B cell (primary cell): ENCODE measurements at places on chromosomes 2 and 18. TPM values are rescaled to one million over a fixed set of nuclear protein-coding genes. Genes with fewer than 3 reads are reported as not detected.

DNA sequence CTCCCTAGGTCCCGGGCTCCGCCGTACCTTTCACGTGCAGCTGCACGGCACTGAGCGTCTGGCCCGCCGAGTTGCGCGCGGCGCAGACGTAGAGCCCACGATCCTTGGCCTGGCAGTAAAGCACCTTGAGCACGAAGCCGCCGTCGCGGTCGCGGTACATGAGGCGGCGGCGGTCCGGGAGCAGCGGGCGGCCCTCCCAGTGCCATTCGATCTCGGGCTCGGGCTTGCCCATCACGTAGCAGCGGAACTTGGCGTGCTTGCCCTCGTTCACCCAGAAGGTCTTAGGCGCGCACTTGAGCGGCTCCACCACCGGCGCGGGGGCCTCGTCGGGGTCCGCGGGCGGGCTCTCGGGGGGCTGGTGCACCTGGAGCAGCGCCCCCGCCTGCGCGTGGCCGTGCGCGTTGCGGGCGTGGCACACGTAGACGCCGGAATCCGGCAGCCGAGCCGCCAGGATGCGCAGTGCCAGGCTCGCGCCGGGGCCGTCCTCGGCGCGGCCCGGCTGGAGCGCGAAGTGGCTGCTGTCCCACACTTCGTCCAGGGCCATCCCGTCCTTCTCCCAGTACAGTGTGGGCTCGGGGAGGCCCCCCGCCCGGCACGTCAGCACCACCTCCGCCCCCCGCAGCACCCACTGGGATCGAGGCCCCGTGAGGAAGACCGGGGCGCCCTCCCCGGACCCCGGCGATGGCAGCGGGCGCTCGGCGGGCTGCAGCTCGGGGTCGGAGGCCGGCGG, 980 bp downstream of the OBSL1 start:
- peaks cover 17% of the 10 kb centered on the region for H3K27me3 ChIP-seq
- H3K4me1 ChIP-seq = peaks cover 4% of the 10 kb centered on the region
- H3K36me3 ChIP-seq = no peaks in the 10 kb centered on the region
- no peak overlapping the region for H3K4me3 ChIP-seq
- no peak overlapping the region for H3K27ac ChIP-seq

GRCh38 chr2:20509770-20510490, 63.1 kb downstream of the RHOB start:
- no peaks in the 10 kb centered on the region for H3K27me3 ChIP-seq
- no peak overlapping the region for H3K27ac ChIP-seq
- no peaks in the 10 kb centered on the region for H3K36me3 ChIP-seq
- H3K4me3 ChIP-seq = no peak overlapping the region
- DNase-seq = no peak

- H3K4me3 ChIP-seq = no peak overlapping the region
- H3K4me1 ChIP-seq = no peaks in the 10 kb centered on the region
- no peaks in the 10 kb centered on the region for H3K27me3 ChIP-seq
- no peaks in the 10 kb centered on the region for H3K36me3 ChIP-seq
- no peak overlapping the region for H3K27ac ChIP-seq
These were observed 49.3 kb upstream of the MCM6 start for GRCh38 chr2:135925571-135925970.

GRCh38 chr2:240647503-240648154, 22.3 kb downstream of the GPR35 start:
- no peaks in the 10 kb centered on the region for H3K4me1 ChIP-seq
- no peak overlapping the region for H3K27ac ChIP-seq
- H3K4me3 ChIP-seq = no peak overlapping the region
- no peak for DNase-seq

- H3K4me1 ChIP-seq = peaks cover 23% of the 10 kb centered on the region
- no peaks in the 10 kb centered on the region for H3K27me3 ChIP-seq
- no peak overlapping the region for H3K27ac ChIP-seq
- DNase-seq = no peak
- peaks cover 3% of the 10 kb centered on the region for H3K36me3 ChIP-seq
- no peak overlapping the region for H3K4me3 ChIP-seq
These were observed 100.2 kb downstream of the BCL11A start for GRCh38 chr2:60453301-60453700.

- peaks cover 2% of the 10 kb centered on the region for H3K36me3 ChIP-seq
- no peak overlapping the region for H3K4me3 ChIP-seq
- H3K27me3 ChIP-seq = no peaks in the 10 kb centered on the region
- H3K27ac ChIP-seq = no peak overlapping the region
- DNase-seq = no peak
These were observed 47.0 kb downstream of the FAM117B start for GRCh38 chr2:202681688-202682205.

Gene GALNT13
- not detected in 2 replicates for total RNA-seq

Gene CYP27A1
- total RNA-seq = 0.29 and 0.39 TPM in 2 replicates

DNA sequence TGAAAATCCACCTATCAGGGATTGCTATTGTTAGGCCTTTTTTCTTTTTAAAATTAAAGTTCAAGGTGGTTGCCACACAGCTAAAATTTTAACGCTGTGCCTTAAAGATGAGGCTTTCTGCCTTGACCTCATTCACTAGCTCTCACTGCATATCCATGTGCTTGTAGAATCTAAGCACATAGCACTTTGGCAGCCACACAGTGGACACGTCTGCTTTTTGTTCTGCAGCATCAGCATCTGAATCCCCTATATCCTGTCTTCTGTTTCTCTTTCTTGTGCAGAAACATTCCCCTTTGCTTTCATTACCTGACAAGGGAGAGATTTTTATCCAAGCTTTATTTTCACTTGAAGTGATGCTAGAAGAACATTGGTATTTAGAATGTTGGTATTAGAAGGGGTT, 38.1 kb downstream of the RALB start:
- H3K36me3 ChIP-seq = peaks cover 3% of the 10 kb centered on the region
- DNase-seq = no peak
- H3K4me1 ChIP-seq = peaks cover 7% of the 10 kb centered on the region
- H3K4me3 ChIP-seq = no peak overlapping the region
- no peak overlapping the region for H3K27ac ChIP-seq

Gene RNF125
- 5.6 and 6.4 TPM in 2 replicates for total RNA-seq

- no peaks in the 10 kb centered on the region for H3K27me3 ChIP-seq
- no peaks in the 10 kb centered on the region for H3K4me1 ChIP-seq
- no peak overlapping the region for H3K4me3 ChIP-seq
- H3K36me3 ChIP-seq = no peaks in the 10 kb centered on the region
- H3K27ac ChIP-seq = no peak overlapping the region
These were observed 212.6 kb downstream of the SH3RF3 start for GRCh38 chr2:109341355-109342255.

DNA sequence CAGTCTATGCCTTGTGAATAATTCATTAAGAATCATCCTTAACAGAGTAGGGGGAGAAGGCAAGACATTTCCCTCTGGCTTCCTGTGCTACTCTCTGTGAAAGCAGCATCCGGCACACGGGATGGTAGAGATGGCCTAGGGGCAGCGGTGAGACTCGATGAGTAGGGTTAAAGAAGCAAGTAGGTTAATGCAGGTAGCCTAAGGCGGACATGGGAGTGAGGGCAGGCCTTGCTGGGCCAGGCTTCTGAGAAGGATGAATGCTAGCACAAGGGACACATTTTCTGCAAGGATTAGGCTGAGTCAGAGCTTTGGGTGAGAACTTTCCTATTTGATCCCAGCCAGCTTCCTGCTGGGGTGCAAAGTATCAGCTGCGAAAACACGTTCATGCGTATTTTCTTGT, 80.8 kb downstream of the NXPH2 start:
- H3K4me3 ChIP-seq = no peak overlapping the region
- H3K27me3 ChIP-seq = no peaks in the 10 kb centered on the region

DNA sequence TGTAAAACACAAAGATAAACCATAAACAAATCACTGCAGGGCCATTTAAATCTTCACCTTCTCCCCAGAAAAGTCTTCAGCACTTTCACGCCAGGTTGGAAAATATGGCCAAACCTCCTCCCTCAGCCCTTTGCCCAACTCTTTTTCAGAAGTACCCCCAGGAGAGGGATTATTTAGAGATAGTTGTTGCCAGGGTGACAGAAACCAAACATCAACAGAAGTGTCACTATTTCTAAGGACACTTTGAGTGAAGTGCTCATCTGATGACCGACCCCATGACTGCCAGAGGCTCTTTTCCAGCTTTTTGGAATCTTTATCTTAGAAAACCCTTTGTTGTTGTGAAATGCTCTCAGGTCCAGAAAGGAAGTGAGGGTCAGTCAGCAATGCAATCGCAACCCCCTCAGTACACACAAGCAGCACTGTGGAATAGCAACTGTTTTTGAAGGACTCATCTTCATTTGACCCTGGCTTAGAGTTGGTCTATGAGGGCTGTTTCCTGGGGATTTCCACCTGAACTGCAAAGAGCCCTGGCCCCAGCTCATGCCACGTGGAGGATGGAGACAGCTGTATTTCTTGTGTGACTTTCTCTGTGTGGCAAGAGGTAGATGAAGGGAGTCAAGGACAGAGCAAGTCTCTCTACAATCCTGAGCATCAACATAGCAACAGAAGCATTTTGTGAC, 114.0 kb upstream of the STON1 start:
- peak; percentile 32 for DNase-seq
- H3K36me3 ChIP-seq = no peaks in the 10 kb centered on the region
- peaks cover 2% of the 10 kb centered on the region for H3K27me3 ChIP-seq
- H3K4me3 ChIP-seq = no peak overlapping the region

GRCh38 chr2:1644427-1644826, 99.9 kb downstream of the PXDN start:
- no peaks in the 10 kb centered on the region for H3K36me3 ChIP-seq
- no peaks in the 10 kb centered on the region for H3K4me1 ChIP-seq
- no peak overlapping the region for H3K27ac ChIP-seq
- no peak overlapping the region for H3K4me3 ChIP-seq
- no peak for DNase-seq

GRCh38 chr2:149160701-149161217, 122.3 kb downstream of the LYPD6B start:
- peak; percentile 56 for DNase-seq
- no peaks in the 10 kb centered on the region for H3K36me3 ChIP-seq
- H3K4me3 ChIP-seq = no peak overlapping the region
- H3K4me1 ChIP-seq = peaks cover 15% of the 10 kb centered on the region
- H3K27me3 ChIP-seq = peaks cover 20% of the 10 kb centered on the region
- no peak overlapping the region for H3K27ac ChIP-seq

DNA sequence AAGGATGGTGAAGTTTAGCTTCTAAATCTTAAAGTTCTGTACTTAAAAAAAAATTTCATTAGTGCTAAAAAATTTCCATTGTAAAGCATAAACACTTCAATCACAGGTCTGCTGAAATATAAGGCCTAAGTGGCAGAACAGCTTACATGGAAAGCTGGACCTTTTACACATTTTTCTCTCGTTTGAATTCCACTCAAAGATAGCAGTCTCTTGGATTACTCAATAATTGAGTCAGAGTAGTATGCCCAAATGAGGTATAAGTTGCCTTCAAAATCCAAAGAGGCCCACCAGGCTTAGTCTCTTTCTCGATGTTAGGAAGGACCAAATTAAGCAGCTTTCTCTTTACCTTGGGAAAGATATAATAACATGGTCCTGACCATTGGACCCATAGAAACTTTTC, 220.4 kb upstream of the CWC22 start:
- H3K4me1 ChIP-seq = no peaks in the 10 kb centered on the region
- H3K4me3 ChIP-seq = no peak overlapping the region
- H3K27ac ChIP-seq = no peak overlapping the region
- DNase-seq = no peak
- H3K36me3 ChIP-seq = no peaks in the 10 kb centered on the region

Gene AQP12B
- total RNA-seq = not detected in 2 replicates

- no peak for DNase-seq
- no peak overlapping the region for H3K27ac ChIP-seq
- no peaks in the 10 kb centered on the region for H3K4me1 ChIP-seq
- H3K36me3 ChIP-seq = no peaks in the 10 kb centered on the region
These were observed 48.0 kb downstream of the ANTXR1 start for GRCh38 chr2:69060938-69061501.
